ENCODE measurements at places on chromosomes 4 and X.

DNA sequence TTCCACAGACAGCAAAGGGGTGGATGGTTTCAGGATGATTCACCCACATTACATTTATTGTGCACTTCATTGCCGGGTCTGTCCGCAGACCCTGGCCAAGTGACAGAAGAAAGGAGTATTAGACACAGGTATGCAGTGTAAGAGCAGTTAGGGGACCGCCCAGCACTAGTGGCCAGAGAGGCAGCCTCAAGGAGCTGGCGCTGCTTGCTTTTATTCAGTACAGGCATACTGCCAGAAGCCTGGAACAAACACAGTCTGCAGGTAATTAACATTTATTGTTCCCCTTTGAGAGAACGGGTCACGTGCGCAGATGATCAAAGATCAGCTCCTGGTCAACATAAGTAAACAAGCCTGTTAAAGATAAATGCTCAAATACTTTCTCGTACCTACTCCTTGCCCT, 1639.0 kb upstream of the IGFBP7 start:
- DNase-seq = no peak

DNA sequence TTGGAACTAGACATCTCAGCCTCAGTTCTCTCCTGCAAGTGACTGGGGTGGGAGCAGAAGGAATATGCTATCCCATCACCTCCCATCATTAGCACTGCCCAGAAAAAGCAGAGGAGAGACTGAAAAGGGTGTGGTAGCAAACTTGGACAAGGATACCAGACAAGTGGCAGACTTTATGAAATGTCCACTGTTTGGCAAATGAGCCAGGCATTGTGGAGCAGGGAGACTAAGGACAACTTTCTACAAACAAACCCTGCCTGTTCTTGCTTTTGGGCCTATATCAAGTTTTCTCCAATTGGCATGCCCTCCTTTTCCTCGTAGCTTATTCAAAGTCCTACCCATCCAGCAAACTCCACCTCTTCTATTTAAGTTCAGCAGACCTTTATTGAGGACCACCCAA, 41.6 kb downstream of the ZCCHC12 start:
- no peak for DNase-seq

GRCh38 chr4:6478546-6479220, 6.3 kb upstream of the PPP2R2C start:
- no peak for DNase-seq

DNA sequence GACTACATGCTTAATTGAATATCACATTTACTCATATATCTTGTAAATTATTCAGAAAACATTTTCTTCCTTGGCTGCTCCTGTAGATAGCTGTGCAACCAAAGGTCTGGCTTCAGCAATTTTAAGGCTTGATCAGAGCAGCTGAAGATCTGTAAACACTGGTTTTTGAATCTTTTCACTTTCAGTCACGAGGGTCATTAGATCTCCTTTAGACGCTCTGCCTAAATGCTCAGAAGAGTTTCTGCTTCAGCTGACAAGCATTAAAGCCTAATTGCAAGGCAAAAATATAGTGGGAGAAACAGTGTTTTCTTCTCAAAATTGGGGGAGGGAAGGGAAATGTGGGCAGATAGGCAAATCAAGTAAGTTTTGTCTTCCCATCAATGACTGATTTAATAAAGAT, 25.7 kb downstream of the TRPC5 start:
- no peak for DNase-seq

- DNase-seq = no peak
Observed at GRCh38 chrX:155086202-155086840, 15.0 kb downstream of the BRCC3 start.

DNA sequence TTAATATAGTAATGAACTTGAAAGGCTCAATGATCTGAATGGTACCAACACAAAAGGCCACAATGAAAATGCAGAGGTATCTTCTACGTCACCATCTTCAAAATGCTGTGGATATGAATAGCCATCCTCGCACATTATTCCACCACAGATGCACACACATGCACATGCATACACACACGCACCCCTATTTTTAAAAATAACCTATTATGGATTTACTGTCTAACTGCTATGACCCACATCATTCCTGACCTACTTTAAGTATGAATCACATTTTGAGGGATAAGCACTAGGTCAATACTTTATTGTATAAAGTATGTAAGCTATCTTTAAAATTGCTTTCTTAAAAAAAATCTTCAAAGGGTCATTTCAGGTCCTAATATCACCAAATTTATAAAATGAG, 24.4 kb upstream of the CORIN start:
- no peak for DNase-seq

GRCh38 chrX:7242613-7243012, 94.7 kb upstream of the PUDP start:
- no peak for DNase-seq

DNA sequence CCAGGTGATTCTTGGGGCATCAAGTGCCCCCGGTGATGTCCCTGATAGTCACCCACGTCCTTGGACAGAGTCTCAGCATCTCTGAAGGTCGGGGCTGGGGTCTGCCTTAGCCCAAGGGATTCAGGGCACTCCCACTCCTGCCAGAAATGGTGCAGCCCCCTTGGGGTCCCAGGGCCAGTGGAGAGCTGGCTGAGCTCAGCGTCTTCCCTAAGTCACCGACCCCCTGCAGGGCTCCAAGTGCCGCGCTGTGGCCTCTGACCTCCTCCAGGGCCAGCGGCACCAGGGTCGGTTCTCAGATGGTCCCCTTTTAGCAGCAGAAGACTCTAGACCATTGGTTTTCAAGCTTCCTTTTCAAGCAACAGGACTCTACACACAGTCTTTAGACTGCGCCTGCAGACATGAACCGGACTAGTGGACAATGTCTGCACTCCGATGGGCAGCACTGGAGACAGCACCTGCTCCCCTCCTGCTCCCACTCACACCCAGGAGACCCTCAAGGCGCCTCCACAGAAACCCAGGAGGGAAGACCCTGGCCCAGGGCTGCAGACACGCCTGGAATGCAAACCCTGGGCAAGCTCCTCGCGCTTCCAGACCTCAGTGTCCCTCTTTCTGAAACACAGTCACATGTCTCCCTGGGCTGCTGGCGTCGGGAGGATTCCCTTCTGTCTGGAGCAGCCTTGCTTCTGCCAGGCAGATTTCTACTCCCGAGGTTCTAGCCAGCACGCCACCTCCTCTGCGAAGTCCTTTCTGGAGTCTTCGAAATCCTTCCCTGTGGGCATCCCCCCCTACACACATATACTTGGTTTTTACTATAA, 53.9 kb downstream of the ABLIM2 start:
- no peak for DNase-seq

DNA sequence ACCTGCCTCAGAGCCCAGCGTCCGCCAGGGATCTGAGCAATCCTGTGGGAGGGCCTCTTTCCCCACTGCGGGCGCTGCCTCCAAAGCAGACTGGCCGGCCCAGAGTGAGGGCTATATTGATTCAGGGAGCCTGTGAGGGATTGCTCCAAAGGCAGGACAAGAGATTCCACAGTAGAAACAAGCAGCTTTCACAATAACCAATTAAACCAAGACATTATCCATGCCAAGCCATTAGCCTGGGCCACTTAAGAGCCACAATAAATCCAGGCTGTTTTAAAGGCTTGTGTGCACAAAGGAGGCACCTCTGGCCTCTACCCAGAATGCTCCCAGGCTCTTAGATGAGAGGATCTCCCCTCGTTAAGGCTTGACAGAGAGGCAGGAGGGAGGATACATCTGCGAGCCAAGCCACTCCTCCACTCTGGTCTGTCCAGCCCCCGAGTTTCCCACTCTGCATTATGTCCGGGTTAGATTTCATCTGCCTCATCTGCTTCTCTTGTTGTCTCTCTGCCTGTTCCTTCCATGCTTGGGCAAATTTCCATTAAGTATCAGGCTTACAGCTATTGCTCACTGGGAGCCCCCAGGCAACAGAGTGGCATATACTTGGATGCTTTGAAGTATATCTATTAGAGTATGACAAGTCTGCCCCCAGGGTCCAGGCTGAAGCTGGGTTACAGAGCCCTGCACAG, 357.9 kb downstream of the UNC5C start:
- no peak for DNase-seq

DNA sequence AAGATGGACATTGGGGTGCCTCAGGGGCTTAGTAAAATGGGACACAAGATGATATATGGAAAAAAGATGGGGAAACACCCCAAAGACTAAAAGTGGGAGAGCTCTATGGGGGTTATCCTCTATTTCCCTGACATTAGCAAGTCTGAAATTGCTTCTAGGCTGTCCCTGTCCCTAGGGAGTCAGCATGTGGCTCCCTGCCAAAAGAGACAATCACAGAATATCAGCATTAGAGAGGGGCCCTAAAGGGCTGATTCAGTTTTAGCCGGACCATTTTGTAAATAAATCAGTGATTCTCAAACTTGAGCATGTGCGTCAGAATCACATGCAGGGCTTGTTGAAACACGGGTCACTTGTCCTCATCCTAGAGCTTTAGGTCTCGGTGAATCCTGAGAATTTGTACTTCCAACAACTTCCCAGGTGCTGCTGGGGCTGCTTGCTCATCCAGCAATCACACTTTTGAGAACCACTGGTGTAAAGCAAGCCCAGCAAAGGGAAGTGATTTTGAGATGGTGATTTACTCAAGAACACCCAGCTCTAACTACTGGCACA, 165.3 kb upstream of the DGKK start:
- DNase-seq = no peak

DNA sequence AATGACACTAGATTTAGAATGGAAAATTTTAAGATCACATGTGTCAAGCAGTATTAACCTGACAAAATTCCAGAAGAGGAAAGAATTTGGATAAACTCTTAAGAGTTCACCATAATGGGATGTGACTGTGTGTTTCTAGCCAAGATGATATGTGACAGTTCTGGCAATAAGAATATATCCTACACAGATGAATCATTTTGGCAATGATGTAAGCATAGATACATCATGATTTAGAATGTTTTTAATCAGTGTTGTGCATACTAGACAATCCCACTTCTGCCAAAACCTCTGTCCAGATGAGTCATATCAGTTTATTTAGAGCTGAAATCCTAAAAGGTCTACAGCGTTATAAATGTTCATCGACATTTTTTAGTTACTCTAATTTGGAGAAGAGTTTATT, 48.8 kb downstream of the PTCHD1 start:
- DNase-seq = no peak

- no peak for DNase-seq
Observed at GRCh38 chr4:92994727-92995126, 691.0 kb downstream of the GRID2 start.

GRCh38 chr4:107603430-107603829, 116.6 kb downstream of the PAPSS1 start:
- no peak for DNase-seq

DNA sequence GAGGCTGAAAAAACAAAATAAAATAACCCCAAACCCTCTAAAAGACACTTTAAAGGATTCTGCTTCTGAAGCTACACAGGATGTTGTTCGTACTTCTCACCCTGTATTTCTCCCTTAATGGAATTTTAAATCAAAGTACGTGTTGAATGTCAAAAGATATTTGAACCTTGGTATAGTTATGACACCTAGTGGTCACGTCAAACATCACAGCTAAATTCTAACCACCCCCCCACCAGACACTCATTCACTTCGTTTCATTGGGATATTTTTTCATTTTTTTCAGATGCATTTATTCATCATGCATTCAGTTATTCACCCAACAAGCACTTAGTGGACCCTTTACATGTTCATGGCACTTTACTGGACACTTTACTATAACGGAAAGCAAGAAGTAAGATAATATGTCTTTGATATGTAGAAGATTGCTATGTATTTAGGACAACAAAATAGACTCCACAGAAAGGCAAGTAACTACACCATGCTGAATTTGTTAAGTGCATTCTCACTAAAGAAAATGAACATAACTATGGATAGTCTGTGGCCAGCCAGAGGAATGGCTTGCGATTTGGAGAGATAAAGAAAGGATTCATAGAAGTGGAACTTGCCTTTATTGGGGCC, 62.5 kb upstream of the GPR174 start:
- DNase-seq = peak; percentile 2

DNA sequence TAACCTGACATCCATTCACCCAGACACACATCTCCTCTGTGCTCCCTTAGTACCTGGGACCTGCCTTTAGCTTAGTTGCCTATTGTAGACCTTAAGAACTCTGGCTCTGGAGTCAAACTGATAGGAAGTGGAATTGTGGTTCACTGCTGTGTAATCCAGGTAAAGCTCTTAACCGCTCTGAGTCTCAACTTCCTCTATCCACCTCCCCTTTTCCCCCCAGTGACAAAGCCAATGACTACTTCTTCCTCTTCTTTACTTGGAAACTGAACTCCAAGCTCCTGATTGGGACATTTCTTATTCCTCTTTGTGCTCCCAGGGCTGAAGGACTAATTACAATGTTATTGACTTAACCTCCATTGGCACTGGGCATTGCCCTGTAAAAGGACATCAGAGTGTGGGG, 94.1 kb downstream of the DRD5 start:
- no peak for DNase-seq

DNA sequence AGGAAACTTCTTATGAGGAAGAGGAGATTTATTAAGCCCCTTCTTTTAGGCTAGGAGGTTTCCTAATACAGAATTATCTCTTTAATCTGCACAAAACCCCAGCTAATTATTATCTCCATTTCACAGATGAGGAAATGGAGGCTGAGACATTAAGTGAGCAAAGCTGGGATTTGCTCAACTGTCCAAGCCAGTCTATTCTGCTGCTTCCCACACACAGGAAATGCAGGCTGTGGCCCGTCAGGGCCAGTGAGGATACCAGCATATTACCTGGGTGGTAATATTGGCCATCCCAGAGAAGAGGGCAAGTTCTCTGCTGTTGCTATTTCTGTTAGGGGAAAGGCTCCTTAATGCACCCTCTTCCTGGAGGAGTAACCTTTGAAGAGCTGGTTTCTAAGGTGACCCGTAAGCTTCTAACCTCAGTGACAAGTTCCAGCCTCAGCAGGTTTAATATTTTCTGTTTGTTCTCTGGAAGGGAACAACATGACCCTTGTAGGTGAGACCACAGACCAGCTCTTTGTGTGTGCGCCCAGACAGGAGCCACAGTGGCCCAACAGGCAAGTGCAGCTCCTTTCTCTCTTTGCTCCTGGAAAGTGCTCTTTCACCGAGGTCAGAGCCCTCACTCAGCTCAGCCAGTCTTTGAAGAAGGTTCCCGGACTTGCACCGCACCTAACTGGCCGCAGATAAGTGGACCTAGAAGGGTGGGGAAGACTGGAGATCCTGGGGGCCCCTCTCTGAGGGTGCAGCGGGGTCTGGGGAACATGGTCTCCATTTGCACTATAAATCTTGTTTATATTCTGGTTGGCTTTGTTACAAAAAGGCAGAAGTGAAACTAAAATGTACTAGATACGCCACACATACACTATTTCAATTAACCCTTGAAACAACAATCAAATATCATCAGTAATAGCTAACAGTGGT, 35.5 kb downstream of the TBC1D9 start:
- DNase-seq = no peak

Measured in GM12892 (cell line).